ENCODE measurements at places on chromosomes 2 and 18.

DNA sequence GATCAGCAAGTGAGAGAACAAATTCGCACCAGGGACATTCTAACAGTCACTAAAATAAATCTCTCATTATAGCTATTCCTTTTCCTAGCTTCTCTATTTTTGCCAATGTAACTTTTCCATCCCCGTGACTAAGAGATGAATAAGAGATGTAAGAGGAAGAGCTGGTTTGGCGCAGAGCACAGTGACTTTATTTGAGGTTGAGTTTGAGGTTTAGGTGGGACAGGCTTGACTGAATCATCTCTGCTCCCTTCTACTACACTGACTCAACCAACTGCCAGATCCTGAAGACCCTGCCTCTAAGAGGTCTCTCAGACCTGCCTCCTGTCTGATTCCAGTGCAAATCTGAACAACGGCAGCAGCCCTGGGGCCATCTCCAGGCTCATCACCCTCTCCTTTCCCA is 28.0 kb downstream of the RFX8 start:
- peak; percentile 38 for DNase-seq

DNA sequence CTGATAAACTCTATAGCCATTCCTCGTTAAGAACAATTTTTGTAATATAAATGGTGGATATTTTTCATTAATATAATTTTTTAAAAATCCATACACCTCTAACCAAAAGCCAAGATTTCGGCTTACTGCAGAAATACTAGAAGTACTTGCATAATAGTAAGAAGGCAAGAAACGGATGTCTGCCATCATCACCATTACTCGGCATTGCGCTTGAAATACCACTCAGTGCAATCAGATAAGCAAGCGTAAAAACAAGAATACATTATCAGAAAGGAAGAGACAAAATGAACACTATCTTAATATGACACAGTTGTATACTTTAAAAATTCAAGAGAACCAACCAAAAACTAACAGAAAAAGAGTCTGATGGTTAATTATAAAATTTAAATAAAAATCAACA is 15.2 kb upstream of the BOLA3 start:
- no peak for DNase-seq

- DNase-seq, result no peak
Measured at GRCh38 chr18:8988260-8988871, 114.1 kb upstream of the NDUFV2 start.

DNA sequence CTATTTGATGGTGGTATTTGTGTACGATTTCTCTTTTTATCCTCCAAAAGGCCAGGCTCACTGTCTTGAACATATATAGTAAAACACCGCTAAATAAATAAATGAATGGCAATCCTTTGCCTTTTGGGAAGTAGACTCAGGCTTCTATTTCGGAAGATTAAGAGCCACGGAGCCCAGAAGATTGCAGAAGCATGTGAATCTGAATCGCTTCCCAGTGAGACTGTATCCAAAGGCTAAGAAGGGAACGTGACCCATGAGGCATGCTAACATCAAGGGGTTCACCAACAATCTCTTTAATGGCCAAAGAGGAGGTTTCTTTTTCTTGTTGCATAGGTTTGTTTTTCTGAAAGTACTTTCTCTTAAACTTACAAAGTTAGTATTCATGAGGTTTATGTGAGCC is 70.0 kb upstream of the DNMT3A start:
- no peak for DNase-seq

GRCh38 chr2:8412586-8412985 is 269.3 kb upstream of the ID2 start:
- no peak for DNase-seq

- no peak for DNase-seq
Measured at GRCh38 chr2:23386339-23387220, 1.6 kb downstream of the KLHL29 start.
